ENCODE measurements at places on chromosomes 7 and 10.

- DNase-seq, result no peak
Observed at GRCh38 chr10:3136763-3137611, 35.6 kb downstream of the PITRM1 start.

DNA sequence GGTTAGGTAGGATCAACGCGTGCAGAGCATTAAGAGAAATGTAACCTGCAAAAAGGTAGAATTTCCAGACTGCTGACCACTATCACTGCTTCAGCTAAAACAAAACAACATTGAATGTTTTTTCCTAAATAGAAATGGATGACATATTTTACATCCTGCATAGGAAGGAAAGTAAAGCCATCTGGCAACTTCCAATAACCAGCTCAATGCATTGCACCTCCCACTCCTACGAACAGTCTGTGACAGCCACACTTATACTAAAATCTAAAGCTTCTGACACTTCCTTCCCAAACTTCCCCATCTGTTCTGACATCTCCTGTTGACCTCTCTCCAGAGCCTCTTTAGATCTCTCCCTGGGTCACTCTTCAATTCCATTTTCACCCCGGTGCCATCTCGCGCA is 47.1 kb downstream of the NRCAM start:
- DNase-seq, result no peak

GRCh38 chr10:73079779-73080541 is 16.7 kb downstream of the P4HA1 start:
- no peak for DNase-seq

DNA sequence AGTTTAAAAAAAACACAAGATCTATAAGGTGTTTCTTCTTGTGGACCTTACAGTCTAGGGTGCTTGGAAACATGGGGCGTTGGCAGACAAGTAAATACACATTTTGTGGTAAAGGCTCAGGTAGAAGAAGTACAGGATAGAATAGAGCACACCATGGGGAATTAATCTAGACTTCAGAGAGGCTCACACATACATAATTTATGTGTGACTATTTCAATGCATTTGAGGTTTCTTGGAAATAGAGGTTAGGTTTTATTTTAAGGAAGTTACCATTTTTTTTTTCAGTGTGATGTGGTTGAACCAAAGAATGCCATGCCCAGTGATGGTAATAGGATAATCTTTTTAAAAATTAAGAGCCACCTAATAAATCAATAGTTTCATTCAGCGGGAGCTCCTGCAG is 12.8 kb downstream of the CFTR start:
- DNase-seq, result no peak

DNA sequence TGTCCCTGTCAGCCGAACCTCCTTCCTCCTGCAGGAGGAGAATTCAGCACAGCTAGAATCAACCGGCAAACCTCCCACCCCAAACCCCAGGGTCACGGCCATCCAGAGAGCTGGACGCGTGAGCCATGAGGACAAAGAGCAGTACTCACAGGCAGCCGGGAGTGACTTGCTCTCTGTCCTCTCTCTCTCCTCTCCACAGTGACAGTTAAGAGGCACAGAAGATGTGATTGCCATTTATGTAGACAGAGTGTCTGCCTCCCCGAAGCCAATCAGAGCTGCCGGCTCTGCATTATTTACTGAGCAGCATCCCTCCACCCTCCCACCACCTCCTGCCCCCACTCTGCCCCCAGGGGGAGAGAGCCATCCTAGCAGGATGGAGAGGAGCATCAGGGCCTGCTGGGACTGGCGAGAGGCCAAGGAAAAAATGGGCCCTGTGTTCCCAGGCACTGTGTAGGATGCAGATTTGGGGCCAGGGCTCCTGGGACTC is 4.3 kb downstream of the DDC start:
- DNase-seq, result no peak

DNA sequence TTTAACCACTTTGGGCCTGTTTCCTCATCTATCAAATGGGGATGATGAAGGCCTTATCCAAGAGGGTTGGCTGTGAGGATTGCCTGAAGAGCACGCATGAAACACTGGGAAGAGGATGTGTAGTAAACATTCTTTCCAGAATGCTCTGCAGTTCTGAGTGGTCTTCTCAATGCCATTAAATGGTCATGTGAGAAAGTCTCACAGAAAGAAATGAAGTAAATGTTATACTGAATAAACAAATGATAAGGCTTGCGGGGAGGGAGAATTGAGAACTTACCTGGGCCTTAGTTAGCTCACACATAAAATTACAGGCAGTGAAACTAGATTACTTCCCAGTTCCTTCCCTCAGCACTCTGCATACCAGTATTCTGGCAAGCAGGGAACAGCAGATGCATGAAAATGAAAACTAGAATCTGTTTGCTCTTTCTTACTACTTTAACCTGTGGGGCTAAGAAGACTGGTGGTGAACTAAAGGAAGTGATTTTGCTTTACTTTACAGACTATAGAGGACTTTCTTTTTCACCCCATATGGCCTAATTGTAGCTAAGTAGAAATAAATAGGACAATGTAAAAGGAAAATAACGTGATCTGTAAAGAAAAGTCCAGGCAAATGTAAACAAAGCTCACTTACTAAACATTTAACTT is 135.3 kb upstream of the CCDC6 start:
- no peak for DNase-seq

DNA sequence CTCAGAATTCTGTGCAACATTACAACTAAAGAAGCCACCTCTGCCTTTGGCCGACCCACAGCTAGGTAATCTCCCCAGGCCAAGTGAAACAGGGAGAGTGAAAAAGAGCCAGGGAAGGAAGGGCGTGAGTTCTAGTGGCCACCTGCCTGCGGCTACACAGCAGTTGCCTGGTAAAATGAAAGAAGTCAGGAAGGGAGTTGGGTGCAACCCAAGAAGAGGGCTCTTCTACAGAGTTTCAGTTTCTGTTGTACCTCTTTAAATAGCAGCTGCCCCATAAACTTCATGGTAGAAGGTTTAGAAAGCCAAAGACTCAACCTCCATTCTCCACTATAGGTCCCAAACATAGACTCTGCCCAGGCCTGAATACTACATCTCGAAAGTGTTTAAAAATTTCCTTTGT is 76.2 kb upstream of the TMEM168 start:
- DNase-seq, result no peak

DNA sequence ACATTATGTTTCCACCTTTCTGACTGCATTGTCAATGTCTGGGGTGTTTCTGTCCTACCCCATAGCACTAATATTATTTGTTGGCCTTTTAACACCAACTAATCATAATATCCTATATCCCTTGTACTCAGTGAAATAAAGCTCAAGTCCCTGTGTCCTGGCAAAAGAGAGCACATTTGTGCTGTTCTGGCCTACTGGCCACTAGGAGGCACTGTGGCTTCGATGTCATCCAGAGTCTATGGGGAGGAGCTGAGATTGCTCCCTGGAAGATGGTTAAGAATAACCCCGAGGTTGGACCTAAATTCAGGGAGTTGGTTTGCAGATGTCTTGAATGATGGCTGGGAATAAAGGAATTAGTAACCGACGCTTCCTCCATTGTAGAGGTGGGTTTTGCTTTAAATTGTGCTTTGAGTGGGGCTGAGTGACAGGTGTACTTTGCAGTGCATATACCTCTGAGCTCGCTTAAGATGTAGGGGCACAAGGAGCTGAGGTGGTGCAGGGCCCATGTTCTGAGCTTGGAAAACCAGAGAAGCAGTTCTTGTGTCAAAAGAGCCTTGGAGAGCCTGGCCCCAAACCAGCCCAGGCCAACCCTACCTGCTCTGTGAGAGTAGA is 191.2 kb upstream of the PRSS1 start:
- peak; percentile 16 for DNase-seq

- DNase-seq, result no peak
Observed at GRCh38 chr7:7614018-7614741, 26.4 kb upstream of the UMAD1 start.

DNA sequence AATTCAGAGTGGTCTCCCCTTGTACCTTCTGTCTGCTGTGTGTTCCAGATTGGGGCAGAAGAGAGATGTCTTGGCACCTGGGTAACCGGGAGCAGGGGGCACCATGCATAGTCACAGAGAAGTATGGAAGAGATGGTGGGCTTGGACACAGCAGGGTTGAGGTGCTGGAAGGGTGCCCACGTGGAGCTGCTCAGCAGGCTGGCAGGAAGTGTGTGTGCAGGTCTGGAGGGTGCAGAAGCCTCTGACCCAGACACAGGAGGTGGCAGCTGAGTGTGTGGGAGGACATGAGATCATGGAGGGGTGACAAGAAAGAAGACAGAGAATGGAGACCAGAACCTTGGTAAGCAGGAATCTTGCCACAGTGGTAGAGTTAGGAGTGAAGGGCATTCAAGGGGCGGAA is 42.3 kb upstream of the DUSP5 start:
- DNase-seq, result peak; percentile 13

DNA sequence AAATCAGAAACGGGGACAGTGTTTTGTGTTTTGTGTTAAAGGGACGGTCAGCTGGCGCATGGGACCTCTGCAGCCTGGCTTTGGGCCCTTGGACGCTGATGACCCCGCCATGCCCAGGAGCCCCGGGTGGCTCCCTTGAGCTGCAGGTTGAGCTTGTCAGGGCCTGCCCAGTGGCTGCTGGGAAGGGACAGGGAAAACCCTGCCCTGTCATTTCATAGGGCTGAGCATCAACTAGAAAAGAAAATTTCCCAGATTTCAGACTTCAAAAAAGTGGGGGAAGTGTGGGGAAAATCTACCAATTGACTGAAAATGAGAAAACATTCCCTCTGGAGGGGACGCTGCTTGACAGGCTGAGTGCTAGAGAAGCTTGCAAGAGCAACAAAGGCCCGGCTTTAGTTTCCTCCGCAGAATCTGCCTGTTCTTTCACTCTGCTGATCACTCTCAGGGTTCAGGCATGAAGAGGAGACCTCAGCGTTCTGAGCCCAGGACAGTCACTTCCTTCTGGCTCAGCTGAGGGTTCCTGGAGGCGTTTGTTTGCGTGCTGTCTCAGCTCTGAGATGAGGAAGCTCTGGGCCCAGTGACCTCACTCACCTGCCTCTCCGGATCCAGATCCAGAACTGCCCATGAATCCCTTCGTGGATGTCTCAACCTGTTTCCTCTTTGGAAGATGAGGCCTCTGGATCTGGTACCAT is 18.6 kb upstream of the DNAJB6 start:
- no peak for DNase-seq

DNA sequence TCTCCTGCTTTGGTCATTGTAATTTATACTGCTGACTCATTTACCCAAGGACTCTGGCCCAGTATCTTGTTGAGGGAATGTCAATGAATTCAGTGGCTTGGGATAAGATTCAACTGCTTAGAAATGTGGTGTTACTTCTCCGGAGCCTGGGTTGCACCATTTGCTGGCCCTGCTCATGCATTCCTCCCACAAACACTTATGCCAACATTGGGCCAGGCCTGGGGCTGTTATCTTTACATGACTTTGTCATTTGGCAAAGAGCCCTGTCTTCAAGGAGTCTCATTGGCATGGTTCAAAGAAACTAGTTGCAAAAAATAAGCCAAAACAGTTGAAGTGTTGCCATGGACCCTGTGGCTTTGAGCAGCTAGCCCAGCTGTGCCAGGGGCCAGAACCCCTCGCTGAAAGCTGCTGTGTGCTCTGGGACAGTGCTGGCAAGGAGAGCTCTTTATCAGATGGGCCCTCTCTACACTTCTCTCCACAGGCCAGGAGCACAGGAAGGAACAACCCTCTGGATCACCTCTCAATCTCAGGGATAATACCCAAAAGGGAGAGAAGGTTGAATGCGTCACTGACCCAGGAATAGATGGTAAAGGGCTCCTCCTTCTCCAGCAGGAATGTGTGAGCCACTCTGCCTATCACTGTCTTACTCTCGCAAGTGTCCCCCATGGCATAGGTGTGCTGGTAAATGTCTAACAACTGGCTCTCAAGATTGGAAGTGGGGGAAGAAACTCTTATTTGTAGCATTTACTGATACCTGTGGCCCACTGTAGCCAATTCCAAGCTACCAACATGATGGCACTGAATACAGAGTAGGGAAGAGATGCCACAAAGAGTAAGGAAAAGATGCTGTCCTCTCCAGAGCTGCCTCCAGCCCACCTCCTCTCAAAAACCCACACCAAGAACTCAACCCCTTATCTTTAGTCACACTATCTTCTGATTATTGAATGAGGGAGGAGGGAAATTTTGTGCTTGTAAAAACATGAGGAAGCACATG is 23.5 kb upstream of the PDE1C start:
- no peak for DNase-seq

GRCh38 chr7:40305229-40305628 is 170.4 kb downstream of the SUGCT start:
- no peak for DNase-seq

GRCh38 chr7:65892835-65893234 is 20.0 kb downstream of the VKORC1L1 start:
- no peak for DNase-seq

GRCh38 chr10:69952069-69952800 is 100.4 kb upstream of the MACROH2A2 start:
- DNase-seq, result no peak

- DNase-seq, result no peak
Observed at GRCh38 chr10:80110986-80111385, 21.5 kb upstream of the PLAC9 start.

GRCh38 chr10:127534074-127534473 is 15.0 kb upstream of the NPS start:
- no peak for DNase-seq

DNA sequence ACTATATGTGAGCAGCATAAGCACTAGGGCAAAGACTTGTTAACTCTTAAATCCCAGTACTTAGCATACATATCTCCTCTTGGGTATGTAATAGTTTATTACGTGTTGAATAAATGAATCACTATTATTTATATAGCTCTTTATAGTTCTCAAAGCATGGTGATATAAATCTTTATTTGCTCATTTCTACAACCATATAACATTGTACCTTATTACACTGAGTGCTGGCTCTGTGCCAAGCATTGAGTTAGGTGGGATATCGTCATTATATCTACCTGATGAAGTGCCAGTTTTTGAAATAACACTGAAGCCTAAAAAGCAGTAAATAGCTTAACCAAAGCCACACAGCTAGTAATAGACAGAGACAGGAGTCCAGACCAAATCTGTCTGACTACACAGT is 27.9 kb downstream of the AHR start:
- DNase-seq, result no peak

DNA sequence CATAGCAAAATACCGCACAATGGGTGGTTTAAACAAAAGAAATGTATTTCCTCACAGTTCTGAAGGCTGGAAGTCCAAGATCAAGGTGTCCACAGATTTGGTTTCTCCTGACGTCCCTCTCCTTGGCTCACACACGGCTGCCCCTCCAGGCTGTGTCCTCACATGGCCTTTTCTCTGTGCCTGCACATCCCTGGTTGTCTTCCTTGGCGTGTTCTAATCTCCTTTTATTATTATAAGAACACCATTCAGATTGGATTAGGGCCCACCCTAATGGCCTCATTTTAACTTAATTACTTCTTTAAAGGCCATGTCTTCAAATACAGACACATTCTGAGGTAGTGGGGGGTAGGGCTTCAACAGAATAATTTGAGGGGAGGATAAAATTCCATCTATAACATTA is 87.9 kb downstream of the FZD1 start:
- no peak for DNase-seq

GRCh38 chr10:7697426-7697825 is 5.7 kb upstream of the ITIH2 start:
- DNase-seq, result no peak

DNA sequence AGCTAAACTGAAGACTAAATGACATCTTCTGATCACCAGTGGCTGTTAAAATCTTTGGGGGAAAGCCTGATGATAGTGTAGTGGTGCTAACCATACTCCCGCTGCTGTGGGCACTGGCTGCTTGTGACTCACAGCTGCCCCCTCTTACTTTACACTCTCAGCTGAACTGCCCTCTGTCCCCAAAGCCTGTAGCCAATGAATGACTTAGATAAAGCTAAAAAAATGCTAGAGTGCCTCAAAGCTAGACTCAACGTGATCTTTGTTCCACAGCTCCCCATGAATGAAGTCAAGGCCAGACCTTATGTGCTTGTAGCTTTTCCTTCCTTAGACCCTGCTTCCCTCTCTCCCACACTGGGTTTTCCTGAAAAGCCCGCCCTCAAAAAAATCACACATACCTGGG is 6.5 kb downstream of the ZC3HAV1L start:
- DNase-seq, result no peak

Measured in activated T-cell treated with anti-CD3 and anti-CD28 coated beads for 24 hours (primary cell).